WTC11 (cell line): ENCODE measurements at places on chromosomes 1 and 21. TPM values are rescaled to one million over a fixed set of nuclear protein-coding genes. Genes with fewer than 3 reads are reported as not detected.

The TUFT1 gene
- total RNA-seq, result 7.7 to 8.6 TPM (median 7.9 TPM) in 3 replicates

The PRAMEF1 gene
- total RNA-seq, result not detected in 3 replicates

The GBP7 gene
- total RNA-seq, result not detected in 3 replicates

The CRNN gene
- total RNA-seq, result not detected in 3 replicates

The AADACL4 gene
- total RNA-seq, result 0.11 TPM in 1 of 3 replicates, not detected in the others

The NCAM2 gene
- 0.64 to 1.6 TPM (median 0.94 TPM) in 3 replicates for total RNA-seq

The PADI1 gene
- total RNA-seq, result 0.15 to 0.57 TPM (median 0.18 TPM) in 3 replicates

The ATP1A2 gene
- total RNA-seq, result 22.8 to 25.6 TPM (median 23.2 TPM) in 3 replicates

The C1QB gene
- total RNA-seq, result 0.61 to 1.1 TPM (median 0.62 TPM) in 3 replicates

The KRTAP19-1 gene
- not detected in 3 replicates for total RNA-seq

The C8A gene
- 0.07 to 0.13 TPM in 2 of 3 replicates, not detected in the other for total RNA-seq

The LSM10 gene
- total RNA-seq, result 49.1 to 56.3 TPM (median 49.3 TPM) in 3 replicates

The PGLYRP4 gene
- total RNA-seq, result not detected in 3 replicates

The PRR9 gene
- total RNA-seq, result not detected in 3 replicates

The OPRD1 gene
- total RNA-seq, result 2.2 to 3.1 TPM (median 2.5 TPM) in 3 replicates

The KCNJ15 gene
- 0.14 to 0.57 TPM in 2 of 3 replicates, not detected in the other for total RNA-seq

The GRIK3 gene
- 3.7 to 5.5 TPM (median 4.3 TPM) in 3 replicates for total RNA-seq

The IL20 gene
- total RNA-seq, result not detected in 3 replicates

The ADAM30 gene
- not detected in 3 replicates for total RNA-seq

The VSIG8 gene
- not detected in 3 replicates for total RNA-seq

The NPHS2 gene
- total RNA-seq, result not detected in 3 replicates

The OR2G6 gene
- not detected in 3 replicates for total RNA-seq

The TCHHL1 gene
- not detected in 3 replicates for total RNA-seq

The FAAH gene
- total RNA-seq, result 26.4 to 38.6 TPM (median 28.1 TPM) in 3 replicates

The LMOD1 gene
- total RNA-seq, result 1.5 to 1.9 TPM (median 1.6 TPM) in 3 replicates

The BEND5 gene
- 4.8 to 5.9 TPM (median 4.9 TPM) in 3 replicates for total RNA-seq

The RGS13 gene
- not detected in 3 replicates for total RNA-seq

The OR2T11 gene
- total RNA-seq, result not detected in 3 replicates

The TFF2 gene
- total RNA-seq, result 0.33 TPM in 1 of 3 replicates, not detected in the others

The DAB1 gene
- 10.7 to 12.3 TPM (median 12.1 TPM) in 3 replicates for total RNA-seq

The TRNAU1AP gene
- 30.4 to 40.6 TPM (median 34.0 TPM) in 3 replicates for total RNA-seq

The GBP2 gene
- 0.24 to 0.69 TPM (median 0.46 TPM) in 3 replicates for total RNA-seq

The KRTAP10-6 gene
- 0.17 TPM in 1 of 3 replicates, not detected in the others for total RNA-seq

The LCE1B gene
- not detected in 3 replicates for total RNA-seq

The F3 gene
- 7.5 to 7.8 TPM (median 7.6 TPM) in 3 replicates for total RNA-seq

The PPM1J gene
- 19.3 to 23.5 TPM (median 22.6 TPM) in 3 replicates for total RNA-seq

The C1QA gene
- total RNA-seq, result 0.50 to 0.92 TPM (median 0.76 TPM) in 3 replicates

The SV2A gene
- total RNA-seq, result 36.5 to 47.1 TPM (median 38.3 TPM) in 3 replicates

The TBCE gene
- 33.3 to 40.1 TPM (median 34.8 TPM) in 3 replicates for total RNA-seq

The MARK1 gene
- total RNA-seq, result 13.9 to 18.6 TPM (median 14.6 TPM) in 3 replicates

The SIM2 gene
- total RNA-seq, result 0.09 to 0.17 TPM (median 0.11 TPM) in 3 replicates

The ZNF326 gene
- total RNA-seq, result 27.8 to 32.7 TPM (median 28.5 TPM) in 3 replicates

The FAM167B gene
- 5.4 to 7.4 TPM (median 7.1 TPM) in 3 replicates for total RNA-seq

The CFHR3 gene
- total RNA-seq, result 0.24 to 0.80 TPM (median 0.27 TPM) in 3 replicates

The CELA3B gene
- total RNA-seq, result 4.4 to 6.7 TPM (median 5.0 TPM) in 3 replicates

The KHDC4 gene
- 46.0 to 64.4 TPM (median 59.8 TPM) in 3 replicates for total RNA-seq

The PRRX1 gene
- total RNA-seq, result 0.14 to 0.31 TPM (median 0.14 TPM) in 3 replicates

The FASLG gene
- total RNA-seq, result not detected in 3 replicates

The GFI1 gene
- 0.18 to 0.46 TPM (median 0.35 TPM) in 3 replicates for total RNA-seq

The TRIM46 gene
- 20.3 to 22.1 TPM (median 21.4 TPM) in 3 replicates for total RNA-seq

The NPL gene
- total RNA-seq, result 3.4 to 4.1 TPM (median 3.6 TPM) in 3 replicates

The HRNR gene
- total RNA-seq, result not detected in 3 replicates

The LAMB3 gene
- 0.53 to 0.85 TPM (median 0.60 TPM) in 3 replicates for total RNA-seq

The AMY1B gene
- total RNA-seq, result not detected in 3 replicates

The GREM2 gene
- 0.07 to 0.17 TPM (median 0.11 TPM) in 3 replicates for total RNA-seq

The MYBPH gene
- not detected in 3 replicates for total RNA-seq
